ENCODE measurements at places on chromosomes 13 and 19.

DNA sequence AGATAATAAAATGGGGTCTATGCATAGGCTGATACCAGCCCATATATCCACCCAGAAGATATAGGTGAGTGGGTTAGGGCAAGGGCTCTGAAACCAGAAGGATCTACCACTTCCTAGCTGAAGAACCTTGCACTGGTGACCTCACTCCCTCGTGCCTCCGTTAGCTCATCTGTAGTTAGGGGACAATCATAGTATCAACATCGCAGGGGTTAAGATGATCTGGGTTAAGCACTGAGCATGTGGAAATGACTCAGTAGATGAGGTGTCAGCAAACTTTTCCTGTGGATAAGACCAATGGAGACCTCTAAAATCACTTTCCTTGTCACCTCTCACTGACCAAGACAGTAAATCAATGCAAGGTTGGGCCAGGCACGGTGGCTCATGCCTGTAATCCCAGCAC, 30.5 kb downstream of the TNFSF14 start:
- no peak for DNase-seq

- DNase-seq = no peak
These were observed 17.3 kb upstream of the IL17D start for GRCh38 chr13:20686167-20686566.

DNA sequence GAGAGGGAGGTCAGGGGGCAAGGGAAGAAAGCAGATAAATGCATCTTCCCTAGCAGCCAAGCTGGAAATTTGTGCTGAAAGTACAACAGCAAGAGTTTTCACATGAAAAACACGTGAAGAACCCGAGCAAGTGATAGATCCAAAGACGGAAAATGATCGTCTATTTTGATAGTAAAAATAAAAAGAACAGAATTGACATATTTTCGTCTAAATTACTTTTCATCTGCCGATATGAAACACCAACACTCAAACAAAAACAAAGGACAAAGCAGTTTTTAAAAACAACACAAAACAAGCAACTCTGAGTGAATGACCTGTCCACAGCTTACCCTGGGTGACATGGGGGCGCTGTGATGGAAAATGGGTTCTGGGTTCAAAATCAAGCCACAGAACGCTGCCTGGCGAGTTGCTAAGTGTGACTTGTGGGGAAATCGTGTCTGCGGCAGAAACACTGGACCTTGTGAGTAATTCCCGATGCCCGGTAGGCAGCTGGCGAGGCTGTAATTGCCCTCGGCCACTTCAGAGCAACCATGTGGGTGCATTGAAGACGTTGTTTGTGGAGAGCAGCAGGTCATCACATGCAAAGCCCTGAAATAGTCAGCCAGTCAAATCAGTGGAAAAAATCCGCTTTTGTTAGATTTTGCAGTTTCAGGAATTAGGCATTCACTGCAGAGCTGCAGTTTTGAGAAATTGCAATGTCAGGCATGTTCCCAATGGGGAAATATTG, 7.4 kb downstream of the SOX1 start:
- DNase-seq = no peak

GRCh38 chr13:39052944-39053343, 14.7 kb downstream of the NHLRC3 start:
- DNase-seq = no peak

DNA sequence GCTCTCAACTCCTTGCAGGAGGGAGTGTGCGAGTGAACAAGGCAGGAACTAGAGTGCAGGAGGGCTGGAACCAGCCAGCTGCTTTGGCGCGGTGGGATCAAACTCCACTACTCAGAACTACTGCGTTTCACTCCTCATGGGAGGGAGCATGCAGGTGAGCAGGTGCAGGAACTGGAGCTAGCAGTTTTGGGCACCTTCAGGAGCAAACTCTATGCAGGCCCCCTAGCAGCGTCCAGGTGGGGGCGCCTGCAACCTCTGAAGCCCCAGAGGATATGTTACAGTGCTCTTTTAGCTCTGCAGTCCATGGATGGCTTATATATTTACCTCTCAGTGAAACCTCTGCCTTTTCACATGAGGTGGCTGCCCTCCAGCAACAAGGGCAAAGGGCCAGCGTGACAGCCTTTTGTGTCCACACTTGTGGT, 1303.4 kb downstream of the PCDH9 start:
- no peak for DNase-seq

DNA sequence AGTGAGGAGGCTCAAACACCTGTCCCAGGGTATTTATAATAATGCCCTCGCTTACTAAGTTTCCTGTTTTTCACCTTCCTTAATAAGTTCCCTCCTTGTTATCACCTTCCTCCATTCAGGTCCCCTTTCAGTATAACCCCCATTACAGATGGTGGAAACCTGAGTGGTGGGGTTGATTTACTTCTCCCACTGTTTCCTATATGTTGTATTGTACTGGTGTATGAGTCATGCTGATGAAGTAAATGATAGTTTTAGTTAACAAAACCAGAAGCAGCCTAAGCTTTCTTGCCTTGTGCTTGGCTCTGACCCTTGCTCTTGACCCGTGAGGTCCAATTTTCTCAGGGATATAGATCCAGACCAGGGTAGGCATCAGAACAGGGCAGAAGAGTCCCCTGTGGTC, 22.3 kb upstream of the TNFSF11 start:
- no peak for DNase-seq

DNA sequence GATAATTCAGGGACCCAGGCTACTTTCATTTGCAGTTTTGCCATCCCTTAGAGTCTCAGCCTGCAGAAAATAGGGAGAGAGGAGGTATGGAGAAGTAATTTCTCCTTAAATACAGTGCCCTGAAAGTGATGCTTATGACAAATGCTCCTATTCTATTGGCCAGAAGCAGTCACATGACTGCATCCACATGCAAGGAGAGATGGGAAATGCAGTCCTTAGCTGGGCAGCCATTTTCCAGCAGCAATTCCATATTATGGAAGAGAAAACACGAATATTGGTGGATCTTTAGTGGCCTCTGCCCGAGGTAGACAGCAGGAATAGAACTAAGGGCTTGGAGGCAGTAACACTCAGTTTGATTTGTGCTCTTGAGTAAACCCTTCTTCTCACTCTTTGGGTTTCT, 39.4 kb downstream of the VAV1 start:
- DNase-seq = peak; percentile 61

DNA sequence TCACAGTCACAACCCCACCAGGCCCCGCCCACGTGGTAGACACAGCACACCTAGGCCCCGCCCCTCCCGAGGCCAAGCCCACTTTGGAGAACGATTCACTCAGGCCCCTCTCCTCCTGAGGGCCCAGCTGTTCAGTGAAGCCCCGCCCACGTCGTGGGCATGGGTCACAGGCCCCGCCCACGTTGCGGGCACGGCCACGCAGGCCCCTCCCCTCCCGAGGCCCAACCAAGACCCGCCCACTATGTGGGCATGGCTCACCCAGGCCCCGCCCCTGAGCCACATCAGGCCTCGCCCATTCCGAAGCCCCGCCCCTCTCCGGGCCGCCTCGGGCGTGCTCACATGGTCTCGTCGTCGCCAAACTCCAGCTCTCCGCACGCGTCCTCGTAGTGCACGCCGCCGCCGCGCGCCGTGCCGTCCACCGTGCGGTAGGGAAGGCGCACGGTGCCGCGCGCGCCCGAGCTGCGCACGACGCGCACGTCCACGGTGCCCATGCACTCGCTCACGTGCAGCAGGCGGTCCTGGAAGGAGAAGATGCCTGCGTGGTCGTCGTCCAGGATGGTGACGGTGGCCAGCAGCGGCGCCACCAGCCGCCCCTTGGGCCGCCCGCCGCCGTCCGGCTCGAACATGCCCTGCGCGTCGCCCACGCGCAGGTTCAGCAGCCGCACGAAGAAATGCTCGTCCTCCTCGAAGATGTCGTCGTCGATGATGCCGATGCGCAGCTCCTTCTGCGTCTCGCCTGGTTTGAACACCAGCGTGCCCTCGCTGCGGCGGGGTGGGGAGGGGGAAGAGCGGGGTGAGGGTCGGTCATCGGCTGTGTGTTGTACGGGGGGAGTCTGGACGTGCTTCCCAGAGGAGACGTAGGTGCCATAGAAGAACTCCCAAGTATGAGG, 24.0 kb downstream of the SLC8A2 start:
- DNase-seq = peak; percentile 97

GRCh38 chr19:7083076-7083956, 13.8 kb downstream of the ZNF557 start:
- DNase-seq = no peak

GRCh38 chr19:37928527-37929286, 21.7 kb downstream of the SIPA1L3 start:
- DNase-seq = no peak

DNA sequence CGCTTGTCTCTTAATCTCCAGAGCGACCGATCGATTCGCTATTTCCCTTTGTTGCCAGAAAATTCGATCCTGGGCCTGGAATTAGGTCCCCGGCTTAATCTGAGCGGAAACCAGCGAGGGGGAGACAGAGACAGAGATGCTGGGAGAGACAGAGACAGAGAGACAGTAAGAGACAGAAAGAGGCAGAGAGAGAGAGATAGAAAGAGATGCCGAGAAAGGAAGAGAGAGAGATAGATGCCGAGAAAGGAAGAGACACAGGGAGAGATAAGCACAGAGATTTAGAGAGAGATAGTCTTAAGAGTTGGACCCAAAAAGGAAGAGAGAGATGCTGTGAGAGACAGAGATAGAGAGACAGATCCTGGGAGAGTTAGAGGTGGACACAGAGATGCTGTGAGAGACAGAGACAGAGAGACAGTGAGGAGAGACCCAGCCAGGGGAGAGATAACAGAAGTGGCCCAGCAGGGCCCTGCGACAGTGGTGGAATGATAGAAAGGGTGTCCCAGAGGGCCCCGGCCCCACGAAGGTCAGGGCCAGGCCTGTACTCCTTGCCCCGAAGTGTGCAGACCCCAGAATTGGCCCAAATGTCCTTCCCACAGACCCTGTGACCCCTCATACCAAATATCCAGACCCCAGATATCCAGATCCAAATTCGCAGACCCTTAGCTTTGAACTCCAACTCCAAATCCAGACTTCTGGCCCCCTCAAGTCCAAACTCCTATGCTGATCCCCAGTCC, 1.3 kb downstream of the ERFL start:
- DNase-seq = no peak

- DNase-seq = no peak
These were observed 45.3 kb downstream of the RFC3 start for GRCh38 chr13:33863188-33863789.

- no peak for DNase-seq
These were observed 25.3 kb upstream of the FBXO27 start for GRCh38 chr19:39057615-39058014.

DNA sequence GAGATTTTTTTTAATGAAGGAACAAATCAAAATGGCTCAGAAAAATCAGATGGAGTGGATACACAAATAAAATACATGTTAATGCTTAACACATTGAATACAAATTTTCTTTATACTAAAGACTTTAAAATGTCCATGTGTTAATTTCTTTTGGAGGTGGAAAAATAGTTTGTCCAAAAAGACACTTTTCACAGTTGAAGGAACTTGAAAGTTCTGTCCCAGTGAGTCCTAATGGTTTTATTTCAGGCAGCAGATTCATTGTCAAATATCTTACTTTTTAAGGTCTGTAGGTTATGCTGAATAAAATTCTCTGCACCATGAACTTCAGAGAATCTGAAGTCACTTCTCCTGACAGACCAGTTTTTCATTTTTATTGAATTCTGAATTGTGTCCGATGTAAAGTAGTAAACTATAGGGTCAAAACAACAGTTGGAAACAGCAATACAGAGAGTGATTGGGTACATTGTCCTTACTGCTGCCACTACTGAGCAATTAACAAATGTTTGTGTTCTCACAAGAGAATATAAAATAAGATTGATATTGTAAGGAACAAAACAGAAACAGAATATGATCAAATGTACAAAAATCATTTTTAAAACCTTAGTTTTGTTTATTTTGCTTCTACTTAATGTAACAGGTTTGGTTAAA, 1.6 kb downstream of the LPAR6 start:
- no peak for DNase-seq

- no peak for DNase-seq
These were observed 108.4 kb upstream of the CLDN10 start for GRCh38 chr13:95444006-95444730.

DNA sequence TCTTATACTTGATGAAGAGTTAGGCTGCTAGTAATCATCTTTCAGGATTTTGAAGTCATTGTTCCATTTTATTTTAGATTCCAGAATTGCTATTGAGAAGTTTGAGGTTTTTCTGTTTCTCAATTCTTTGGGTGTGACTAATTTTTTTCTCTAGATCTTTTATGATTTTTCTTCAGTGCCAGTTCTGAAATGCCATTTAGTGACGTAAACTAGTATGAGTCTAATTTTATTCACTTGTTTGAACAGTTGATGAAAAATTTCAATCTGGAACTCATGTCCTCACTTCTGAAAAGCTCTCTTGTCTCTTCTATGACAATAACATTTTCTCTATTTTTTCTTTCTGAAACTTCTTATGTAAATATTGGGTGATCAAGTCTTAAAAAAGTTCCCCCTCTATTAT, 188.5 kb upstream of the HTR2A start:
- no peak for DNase-seq

DNA sequence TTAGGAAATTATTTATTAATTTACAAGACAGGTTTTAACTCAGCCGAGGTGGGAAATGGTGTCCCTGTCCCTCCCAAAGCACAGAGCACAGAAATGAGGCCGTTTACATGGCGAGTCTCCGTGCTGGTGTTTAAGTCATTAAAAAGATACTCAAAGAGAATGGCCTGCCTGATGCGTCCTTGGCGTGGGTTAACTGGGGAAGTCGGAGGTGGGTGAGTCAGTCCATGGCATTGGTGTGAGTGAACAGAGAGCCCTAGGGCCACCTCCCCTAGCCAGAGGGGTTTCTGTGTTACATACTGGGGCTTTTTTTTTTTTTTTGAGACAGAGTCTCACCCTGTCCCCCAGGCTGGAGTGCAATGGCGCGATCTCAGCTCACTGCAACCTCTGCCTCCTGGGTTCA, 3.9 kb downstream of the FEM1A start:
- no peak for DNase-seq

DNA sequence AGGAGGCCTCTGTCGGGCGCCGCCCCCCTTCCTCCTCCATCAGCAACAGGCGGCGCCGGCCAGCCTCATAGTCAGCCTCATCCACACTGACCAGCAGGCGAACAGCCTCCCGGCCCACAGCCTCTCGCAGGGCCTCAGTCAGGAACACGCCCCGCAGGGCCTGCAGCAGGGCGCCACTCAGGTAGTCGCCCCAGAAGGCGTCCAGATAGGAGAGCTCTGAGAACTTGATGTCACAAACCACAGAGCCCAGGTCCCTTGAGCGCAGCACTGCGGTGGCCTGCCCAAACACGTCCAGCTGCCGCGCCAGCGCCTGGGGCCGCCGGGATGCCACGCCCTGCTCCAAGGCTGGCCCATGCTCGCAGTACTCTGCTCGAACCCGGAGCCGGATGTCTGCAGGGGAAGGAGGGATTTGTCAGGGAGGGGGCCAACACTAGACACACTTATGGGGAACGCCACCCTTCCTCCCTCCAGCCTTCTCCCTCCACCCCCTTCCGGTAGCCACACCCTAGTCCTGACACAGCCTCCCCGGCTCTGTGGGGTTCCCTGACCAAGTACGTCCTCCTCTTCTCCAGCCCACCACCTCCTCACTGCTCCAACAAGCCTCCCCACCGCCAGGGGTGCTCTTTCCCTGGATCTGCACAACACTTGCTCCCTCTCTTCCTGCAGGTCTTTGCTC, 17.9 kb downstream of the DEDD2 start:
- no peak for DNase-seq

Measured in HEK293T (cell line).